ENCODE measurements at places on chromosomes 16 and 17.

DNA sequence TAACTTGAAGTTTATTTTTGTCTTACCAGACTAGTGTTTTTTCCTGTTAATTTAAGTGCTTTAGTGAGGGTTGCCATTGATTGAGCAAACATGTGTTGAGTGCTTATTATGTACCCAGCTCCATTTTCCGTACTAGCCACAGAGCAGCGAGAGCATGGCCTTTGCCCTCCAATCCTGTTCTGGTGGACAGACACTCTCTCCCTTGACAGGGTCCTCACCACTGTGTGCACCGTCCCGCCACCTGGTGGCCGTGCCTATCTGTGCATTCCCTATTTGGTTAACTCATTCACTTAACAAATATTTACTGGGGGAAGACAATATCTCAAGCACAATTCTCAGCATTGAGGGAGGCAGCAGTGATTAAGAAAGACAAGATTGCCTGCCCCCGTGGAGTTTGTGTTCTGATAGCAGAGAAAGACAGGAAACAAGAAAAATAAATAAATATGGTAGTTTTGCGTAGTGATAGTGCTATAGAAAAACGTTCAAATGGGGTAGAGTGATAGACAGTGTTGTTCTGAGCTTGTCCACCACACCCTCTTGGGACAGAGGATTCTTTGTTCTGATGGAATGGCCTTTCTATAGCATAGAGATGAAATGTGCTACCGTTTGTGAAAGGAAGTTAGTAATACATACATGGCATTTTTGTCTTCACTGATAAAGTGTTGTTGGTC, 13.0 kb downstream of the CDH13 start:
- peak; percentile 56 for DNase-seq

DNA sequence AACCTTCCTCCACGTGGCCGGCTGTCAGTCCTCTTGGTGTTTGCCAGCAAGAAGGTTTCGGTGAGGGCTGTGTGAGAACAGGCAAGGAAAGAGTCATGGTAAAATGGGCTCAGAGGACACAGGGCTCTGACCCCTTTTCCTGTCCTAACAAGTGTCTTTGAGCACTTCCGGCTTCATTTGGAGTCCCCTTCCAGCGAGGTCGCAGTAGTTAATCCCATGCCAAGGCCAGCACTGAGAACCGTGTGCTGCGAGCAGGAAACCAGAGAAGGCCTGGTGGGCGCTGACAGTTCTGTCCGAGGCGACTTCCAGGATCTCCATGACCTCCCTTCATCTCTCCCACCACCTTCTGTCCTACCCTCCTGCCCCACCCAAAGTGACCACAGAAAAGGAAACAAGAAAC, 168.1 kb downstream of the ZFHX3 start:
- no peak for DNase-seq

- no peak for DNase-seq
These were observed 123.8 kb upstream of the RPL38 start for GRCh38 chr17:74079537-74080300.

DNA sequence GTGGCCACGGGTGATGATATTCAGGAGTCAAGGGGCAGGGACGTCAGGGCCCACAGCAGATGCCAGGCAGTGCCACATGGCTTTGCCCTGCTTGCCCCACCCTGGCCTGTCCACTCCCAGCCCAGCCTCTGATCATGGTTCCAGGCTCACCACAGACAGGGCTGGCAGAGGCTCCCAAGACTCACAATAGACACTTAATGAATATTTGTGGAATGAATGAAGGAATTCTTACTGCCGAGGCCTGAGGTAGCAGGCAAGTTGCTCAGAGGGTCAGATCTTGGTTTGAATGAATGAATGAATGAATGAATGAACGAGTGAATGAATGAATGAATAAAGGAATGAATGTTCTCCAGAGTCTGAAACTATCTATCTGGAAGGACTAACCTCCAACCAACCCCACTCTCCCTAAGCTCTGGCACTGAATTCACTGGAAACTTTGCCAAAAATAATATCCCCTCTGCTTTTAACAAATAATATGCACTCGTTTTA, 60.9 kb downstream of the RAI1 start:
- DNase-seq = peak; percentile 60

- peak; percentile 43 for DNase-seq
These were observed 466.3 kb downstream of the SOX9 start for GRCh38 chr17:72587156-72587555.
